ENCODE measurements at places on chromosomes 1 and 21.
A peak's percentile ranks its signal among the peaks of the same experiment; 100 is the strongest.

DNA sequence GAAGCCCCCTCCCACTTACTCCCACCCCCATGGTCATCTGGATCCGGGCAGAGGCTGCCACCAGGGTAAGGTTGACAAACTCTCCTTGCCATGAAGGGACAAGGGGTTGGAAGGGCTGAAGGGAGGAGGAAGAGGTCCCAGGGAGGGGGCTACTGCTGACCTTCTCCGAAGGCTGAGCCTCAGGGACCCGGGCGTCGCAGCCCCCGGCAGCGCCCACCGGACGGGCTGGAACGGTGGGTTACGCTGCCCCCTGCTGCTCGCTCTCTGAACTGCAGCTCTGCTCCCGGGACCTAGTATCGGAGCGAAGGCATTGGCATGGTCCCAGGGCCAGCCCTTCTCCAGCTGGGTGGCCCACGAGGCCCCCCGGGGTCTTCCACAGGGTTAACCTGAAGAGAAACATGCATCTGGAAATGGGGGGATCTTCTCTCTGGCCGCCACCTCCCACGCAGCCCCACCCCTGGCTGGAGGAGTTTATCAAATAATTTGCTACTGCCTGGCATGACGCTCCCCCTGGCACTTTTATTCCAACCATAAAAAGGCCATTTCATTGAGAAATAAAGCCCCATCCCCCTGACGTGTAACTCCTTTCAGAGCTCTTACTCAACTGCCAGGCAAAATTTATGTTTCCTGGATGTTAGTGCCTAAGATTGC is 70.4 kb upstream of the TARDBP start:
- DNase-seq: peak; percentile 41

DNA sequence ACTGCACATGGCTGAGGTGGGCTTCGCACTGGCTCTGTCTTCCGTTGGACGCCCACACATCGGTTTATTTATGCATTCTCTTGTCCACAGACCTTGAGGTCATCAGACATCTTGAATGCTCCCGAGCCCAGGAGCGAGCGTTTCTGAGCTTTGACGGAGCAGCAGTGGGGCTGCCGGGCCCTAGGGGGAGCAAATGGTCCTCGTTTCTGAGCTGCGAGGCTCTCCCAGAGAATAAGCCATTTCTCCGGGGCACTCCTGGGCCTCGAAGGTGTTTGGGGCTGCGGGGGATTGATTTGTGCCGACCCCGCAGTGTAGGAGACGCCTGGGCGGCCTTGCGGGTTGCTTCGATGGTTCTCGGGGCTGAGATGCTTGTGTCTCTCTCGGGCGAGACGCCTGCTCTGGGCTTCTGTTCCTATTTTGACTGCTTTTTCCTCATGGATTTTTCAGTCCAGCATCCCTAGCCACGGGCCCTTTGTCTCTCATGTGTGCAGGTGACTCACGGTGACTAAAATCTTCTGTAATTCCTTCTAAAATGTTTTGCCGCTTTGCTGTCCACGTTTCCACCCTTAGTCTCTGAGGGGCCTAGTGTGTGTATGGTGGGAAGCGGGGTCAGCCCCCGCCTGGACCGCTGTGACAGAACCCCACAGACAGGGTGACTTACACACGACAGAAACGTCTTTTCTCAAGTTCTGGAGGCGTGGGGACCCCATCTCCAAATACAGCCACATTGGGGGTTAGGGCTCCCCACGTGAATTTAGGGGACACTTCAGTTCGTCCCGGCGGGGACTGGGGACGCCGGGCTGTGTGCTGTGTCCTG is 62.1 kb downstream of the FAAP20 start:
- no peak for DNase-seq

- peak; percentile 84 for DNase-seq
These were observed 116.8 kb downstream of the CASZ1 start for GRCh38 chr1:10679496-10680220.

- no peak for DNase-seq
These were observed 19.4 kb downstream of the KIF21B start for GRCh38 chr1:201004154-201004553.

- DNase-seq: no peak
These were observed 18.2 kb upstream of the RHOU start for GRCh38 chr1:228717081-228717480.

GRCh38 chr1:15837931-15838330 is 9.6 kb upstream of the SPEN start:
- no peak for DNase-seq

DNA sequence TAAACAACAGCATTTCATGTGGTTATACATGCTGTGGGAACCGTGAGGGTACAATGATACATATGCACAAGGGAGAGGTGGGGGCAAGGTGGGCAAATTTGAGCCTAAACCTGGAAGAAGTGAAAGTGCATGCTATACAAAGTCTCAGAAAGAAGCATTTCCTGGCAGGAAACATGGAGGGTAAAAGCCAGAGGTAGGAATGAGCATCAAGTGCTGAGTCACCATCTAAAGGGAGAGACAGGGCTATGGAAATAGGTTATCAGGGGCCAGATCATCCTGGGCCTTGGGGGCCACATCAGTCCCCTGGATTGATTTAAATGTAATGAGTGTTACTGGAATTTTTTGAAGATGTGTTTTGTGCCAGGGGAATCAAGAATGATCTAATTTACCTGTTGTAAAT is 60.1 kb upstream of the DAB1 start:
- no peak for DNase-seq

DNA sequence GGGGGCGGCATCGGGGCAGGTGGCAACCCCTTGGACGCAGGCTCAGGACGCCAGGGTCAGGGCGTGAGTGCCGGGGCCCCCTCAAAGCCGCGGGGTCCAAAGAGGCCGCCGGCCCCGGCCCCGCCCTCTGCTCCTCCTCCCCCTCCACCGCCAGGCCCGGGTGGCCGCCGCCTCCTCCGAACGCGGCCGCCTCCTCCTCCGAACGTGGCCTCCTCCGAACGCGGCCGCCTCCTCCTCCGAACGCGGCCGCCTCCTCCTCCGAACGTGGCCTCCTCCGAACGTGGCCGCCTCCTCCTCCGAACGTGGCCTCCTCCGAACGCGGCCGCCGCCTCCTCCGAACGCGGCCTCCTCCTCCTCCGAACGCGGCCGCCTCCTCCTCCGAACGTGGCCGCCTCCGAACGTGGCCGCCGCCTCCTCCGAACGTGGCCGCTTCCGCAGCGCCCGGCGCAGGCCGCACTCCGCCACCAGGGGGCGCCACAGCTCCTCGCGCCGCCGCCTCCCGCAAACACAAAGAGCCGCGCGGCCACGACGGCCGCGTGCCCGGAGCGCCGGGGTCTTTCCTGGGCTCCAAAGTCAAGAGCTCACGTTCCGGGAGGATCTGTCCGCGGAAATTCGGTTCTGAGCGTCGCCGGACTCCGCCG is 19.3 kb upstream of the SAMD11 start:
- peak; percentile 86 for DNase-seq

GRCh38 chr1:9289090-9289534 is 3.6 kb upstream of the SPSB1 start:
- DNase-seq: no peak
